Skin of body (tissue), 3 donors: ENCODE measurements at places on chromosomes 3 and 15.

DNA sequence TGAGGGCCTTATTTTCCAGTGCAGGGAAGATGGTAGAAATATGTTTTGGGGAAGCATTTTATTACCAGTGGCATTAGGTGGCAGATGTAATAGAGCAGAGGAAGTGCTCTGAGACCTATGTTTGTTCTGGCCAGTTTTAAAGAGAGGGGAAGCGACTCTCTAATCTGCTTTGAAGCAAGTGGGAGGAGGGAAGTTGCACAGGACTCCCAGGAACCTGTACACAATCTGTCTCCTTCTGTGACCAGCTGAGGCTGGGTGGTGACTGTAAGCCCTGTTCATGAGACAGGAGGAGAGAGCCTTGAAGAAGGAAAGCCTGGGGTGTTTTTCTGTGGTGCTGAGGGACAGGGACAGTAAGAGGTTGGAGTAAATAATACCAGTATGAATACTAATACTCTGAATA lies 60.5 kb downstream of the LPP start:
- no peak for DNase-seq

DNA sequence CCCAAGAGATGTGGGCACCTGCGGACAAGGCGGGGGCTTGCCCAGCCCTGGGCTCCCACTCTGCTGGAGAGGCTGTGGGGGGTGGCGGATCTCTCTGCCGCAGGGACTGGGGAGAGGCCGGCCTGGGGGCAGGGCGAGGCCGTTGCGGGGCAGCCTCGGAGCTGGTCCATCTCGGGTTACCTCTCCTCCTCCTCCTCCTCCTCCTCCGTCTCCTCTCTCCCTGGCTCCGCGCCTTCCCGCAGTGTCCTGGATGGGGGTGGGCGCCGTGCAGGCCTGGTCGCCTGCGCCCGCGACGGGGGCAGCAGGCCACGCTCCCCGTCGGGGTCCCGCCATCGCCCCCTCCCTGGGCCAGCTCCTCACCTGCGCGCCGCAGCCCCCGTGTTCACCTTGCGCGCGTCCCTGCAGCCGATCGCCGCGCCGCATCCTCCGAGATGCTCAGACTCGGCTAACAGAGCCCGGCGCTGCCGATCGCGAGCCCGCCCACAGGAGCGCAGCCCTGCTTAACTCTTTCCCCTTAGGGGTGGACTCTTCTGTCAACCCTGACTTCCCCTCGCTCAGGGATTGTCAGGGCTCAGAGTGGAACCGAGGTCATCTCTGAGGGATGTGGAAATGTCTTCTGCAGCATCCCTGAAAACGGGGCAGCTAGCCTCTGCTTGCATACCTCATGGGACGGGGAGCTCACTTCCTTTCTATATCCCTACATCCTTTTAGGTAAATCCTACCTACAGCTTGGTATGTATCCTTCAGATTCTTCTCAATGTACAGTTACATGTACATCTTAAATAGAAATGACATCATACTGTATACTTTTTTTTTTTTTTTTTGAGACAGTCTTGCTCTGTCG lies at the start of gene PRRT3:
Gene PRRT3 (minus strand): TSS at position 447 of the 844 bp plus-strand sequence. CDS start 2,293 bp downstream, outside the sequence.
- DNase-seq: no peak

- DNase-seq: no peak
Observed at GRCh38 chr15:39898317-39898716, 21.7 kb downstream of the GPR176 start.

DNA sequence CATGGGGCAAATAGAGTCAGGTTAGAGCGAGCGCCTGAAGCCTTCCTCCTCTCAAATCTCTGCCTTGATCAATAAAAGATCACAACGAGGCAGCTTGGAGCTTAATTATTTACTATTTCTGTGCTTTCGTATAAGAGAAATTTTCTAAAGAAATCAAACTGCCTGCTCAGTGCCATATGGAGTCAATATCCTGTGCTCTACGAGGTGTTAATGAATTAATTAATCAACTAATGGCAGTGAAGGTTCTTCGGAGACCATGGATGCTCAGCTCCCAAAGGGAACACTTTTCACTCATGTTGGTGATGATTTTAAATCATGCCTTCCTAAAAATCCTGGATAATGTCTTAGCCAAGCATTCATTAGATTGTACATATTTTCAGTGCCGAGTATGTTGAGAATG lies 153.5 kb upstream of the PPP2R3A start:
- no peak for DNase-seq

DNA sequence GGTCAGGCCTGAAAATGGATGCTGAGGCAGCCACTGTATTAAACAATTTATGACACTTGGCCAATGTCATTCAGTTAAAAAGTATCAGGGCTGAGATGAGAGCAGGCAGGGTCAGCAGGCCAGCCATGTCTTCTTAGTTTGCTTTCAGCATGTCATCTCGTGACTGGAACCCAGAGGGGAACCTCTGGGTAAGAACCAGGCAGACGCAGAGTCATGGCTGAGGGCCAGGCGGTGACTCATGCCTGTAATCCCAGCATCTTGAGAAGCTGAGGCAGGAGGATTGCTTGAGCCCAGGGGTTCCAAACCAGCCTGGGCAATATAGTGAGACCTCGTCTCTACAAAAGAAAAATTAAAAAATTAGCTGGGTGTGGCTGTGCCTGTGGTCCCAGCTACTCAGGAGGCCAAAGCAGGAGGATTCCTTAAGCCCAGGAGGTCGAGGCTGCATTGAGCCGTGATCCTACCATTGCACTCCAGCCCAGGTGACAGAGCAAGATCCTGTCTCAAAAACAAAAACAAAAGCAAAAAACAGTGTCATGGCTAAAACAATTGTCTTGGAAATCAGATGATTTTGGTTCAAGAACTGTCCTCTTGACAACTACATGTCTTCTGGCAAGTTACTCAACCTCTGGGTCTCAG lies 11.7 kb downstream of the BCL2L10 start:
- no peak for DNase-seq

- no peak for DNase-seq
Observed at GRCh38 chr3:123833398-123833785, 50.7 kb downstream of the MYLK start.

DNA sequence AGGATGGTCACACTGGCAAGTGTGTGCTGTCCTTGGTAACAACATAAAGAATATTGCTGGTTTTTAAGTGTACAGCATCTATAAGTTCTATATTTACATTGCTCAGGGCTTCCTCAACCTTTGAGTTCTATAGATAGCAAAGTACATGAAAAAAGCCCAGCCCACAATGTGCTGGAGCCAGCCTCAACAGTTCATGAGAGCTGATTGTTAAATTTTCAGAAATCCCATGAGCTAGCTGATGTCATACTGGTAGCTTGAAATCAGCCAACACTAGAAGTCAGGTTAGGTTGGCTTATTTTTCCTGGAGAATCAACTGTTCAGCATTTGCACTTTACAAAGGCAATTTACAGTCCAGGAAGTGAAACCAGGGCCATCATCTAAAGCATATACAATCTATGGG lies 102.8 kb downstream of the STRIT1 start:
- no peak for DNase-seq

- DNase-seq: no peak
Observed at GRCh38 chr3:37551857-37552256, 309.8 kb upstream of the CTDSPL start.

DNA sequence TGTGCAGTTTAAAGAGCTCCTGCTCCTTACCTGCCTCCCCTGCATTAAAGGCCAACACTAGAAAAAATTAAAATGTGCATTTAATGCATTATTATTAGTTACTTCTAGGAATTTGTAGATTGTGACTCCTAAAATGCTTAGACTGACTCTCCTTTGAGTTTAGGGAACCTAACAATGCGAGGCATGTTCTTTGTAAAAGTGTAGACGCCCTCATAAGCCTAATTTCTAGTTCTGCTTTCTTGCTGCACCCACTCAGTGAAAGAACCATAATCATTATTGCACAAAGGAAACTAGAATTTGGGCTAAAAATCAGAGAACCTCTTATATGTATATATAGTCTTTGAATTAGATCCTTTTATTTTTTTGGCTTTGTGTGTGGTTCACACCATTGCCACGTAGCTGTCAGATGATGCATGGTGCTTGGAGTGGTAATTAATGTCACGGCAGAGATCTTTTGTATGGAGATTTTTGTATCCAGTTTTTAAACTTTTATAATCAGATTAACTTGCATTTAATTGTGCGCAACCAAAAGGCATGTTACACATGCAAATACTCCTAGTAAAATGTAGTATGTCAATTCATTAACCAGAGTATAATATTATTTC lies 710 bp downstream of the ABHD10 start:
- DNase-seq: peak; percentile 34

- no peak for DNase-seq
Observed at GRCh38 chr3:194009892-194010533, 125.9 kb upstream of the HES1 start.

GRCh38 chr3:158770741-158771350 lies 31.0 kb upstream of the MFSD1 start:
- no peak for DNase-seq

- DNase-seq: no peak
Observed at GRCh38 chr15:60649845-60650548, 171.1 kb upstream of the ICE2 start.

- DNase-seq: no peak
Observed at GRCh38 chr15:36050899-36051298, 504.9 kb upstream of the DPH6 start.

GRCh38 chr3:112560307-112560706 lies 1.5 kb downstream of the ATG3 start:
- DNase-seq: no peak

GRCh38 chr3:43288366-43288765 lies 2.0 kb downstream of the SNRK start:
- peak; percentile 27 for DNase-seq

DNA sequence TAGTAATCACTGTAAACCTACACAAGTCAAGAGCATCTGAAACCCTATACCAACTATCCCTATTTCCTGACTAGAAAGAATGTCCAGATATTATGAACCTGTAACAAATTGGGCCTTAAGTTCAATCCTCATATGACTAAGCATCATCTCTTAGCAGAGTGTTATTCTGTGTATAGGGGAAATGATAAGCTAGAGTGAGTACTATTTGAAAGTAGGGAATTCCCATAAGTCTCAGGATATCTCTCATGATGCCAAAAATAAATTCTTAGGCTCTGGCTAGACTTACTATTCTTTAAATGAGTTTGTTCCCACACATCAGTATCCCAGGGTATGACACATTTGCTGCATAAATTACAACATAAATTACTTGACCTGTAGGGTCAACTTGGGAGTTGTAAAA lies 15.3 kb downstream of the MRPL47 start:
- DNase-seq: peak; percentile 6

DNA sequence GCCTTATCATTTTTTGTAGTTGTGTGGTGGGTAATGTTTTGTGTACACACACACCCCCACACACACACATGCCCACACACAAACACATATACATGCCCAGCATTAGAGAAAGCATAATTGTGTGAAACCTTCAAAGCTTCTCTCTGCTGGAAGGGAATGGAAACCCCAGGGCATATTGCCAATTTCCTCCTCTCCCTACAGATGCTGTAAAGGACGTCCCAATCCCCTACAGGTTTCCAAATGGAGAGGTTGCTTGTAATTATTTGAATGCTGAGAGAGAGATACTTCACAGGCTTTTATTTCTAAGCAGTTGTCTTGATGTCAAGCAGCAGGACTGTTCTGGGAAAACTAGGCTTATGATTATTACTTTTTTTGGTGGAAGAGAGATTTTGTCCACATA lies 23.0 kb upstream of the CCK start:
- DNase-seq: no peak

DNA sequence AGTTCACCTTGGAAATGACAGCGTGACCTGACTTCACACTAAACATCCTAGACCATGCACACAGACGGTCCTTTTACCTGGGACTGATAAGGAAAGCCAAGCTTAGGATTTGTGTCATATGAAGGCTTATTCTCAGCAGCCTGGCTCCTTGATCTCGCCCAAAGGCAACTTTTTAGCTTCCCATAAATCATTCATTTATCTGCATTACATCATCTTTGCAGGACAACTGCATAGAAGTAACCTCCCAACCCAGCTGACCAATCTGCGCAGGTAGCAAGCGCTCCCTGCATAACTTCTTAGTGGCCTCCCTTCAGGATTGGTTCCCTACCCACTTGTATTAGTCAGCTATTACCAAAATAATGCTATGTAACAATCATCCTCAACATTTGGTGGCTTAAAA lies 389.9 kb upstream of the PROK2 start:
- DNase-seq: no peak

DNA sequence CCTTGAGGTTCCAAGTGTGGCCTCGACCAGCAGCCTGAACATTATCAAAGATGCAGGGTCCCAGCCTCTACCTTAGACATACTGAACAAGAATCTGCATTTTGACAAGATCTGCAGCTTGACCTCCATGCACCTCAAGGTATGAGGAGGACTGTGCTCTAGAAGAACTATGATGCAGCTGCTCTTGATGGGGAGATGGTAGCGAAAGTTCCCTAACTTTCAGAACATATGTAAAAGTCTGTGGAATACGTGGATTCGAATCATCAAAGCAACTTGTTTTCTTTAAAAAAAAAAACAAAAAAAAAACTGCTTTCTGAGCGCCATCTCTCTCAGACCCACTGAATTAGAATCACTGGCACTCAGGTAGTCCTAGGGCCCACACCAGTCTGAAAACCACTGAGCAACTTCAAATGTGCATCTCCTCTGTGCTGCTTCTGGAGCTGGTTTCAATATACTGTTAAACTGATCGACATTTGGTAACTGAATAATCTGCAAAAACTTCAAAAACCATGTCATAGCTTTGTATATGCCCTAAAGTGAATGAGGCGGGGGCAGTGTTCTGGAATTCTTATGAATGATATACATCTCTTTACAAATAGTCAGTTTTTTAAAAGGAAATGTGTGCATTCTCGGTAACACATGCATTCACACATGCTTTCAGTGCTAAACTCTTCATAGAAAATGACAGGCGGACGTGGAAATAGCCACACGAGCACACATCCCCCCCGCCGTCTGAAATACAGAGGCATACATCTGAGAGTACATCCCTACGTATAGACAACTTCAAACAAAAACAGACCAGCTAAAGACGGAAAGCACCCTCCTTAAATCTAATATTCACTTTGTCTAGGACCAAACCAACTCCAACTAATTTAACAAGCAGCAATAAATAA lies 128.8 kb downstream of the FOXP1 start:
- DNase-seq: no peak

GRCh38 chr3:176442326-176442725 lies 755.0 kb downstream of the TBL1XR1 start:
- DNase-seq: no peak

- DNase-seq: no peak
Observed at GRCh38 chr15:34109797-34110663, 8.1 kb downstream of the PGBD4 start.

DNA sequence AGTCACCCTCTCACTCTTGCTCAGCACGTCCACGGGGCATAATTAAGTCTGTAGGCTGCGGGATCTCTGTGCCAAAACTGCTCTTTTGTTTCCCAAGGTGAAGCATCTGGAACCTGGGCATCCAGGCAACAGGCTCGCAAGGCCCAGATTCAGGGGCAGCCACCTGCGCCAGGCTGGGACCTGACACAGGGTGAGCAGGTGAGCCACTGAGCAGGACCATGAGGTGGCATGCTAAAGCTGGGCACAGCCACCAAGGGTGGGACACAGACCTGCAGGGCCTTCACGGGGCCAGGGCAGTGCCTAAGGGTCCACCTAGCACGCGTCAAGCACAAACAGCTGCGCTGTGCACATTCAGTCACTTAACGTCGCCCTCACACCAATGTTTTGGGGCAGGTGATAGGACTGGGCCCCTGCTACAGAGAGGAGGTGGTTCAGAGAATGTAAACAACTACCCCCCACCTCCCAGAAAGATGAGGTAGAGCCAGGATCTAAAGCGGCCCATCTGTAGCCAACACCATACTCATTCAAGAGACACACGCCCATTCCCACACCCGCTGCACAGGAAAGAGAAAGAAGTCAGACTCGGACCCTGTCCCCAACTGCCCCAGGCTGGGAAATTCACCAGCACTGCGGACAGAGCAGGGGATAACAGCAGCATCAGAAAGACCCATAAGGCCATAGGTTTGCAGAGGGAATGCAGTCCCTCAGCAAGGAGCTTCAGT lies 16.3 kb downstream of the XXYLT1 start:
- DNase-seq: no peak

- DNase-seq: no peak
Observed at GRCh38 chr3:167729591-167729990, 5.1 kb downstream of the PDCD10 start.
